Activated T-cell treated with anti-CD3 and anti-CD28 coated beads for 24 hours (primary cell): ENCODE measurements at places on chromosomes 2 and 18.

DNA sequence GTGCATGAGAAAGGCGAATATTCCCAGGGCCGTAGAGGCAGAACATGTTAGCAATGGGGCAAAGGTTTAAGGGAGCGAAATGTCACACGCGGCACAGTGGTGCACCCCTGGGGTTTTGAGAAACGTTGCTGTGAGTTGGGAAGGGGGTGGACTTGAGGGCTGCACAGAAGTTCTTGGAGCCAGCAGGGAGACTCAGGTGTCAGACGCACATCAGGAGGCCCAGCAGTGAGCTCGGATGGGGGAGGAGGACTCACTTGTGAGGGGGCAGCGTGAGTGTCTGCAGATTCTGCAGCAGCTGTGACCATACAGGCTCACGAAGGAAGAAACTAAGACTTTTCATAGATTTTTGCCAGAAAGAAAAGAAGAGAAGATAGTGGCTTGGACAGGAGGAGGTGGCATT, 218.2 kb downstream of the SNTG2 start:
- no peak for DNase-seq

DNA sequence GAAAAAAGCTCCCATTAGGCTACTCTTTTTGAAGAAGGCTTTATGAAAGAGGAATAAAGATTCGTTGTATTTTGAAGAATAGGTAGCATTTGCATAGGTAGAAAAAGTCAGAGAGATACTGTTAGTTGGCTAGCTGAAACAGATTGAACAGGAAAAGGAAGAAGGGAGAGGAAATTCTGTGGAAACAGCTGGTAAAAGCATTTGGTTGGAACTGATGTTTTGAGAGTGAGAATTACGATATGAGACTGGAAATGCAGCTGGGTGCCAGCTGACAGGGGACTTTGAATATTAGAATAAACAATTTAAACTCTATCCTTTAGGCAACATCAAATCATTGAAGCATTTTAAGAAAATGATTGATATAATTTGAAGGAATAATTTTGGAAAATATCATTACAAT, 96.7 kb upstream of the CNTNAP5 start:
- no peak for DNase-seq

- DNase-seq, result no peak
Observed at GRCh38 chr18:52312346-52312745, 27.7 kb upstream of the DCC start.

- no peak for DNase-seq
Observed at GRCh38 chr18:44423814-44424644, 256.7 kb upstream of the SETBP1 start.

- DNase-seq, result no peak
Observed at GRCh38 chr2:174699993-174700766, 64.1 kb downstream of the CHRNA1 start.

GRCh38 chr2:105237045-105237765, 4.3 kb upstream of the GPR45 start:
- DNase-seq, result no peak

GRCh38 chr2:136059036-136059472, 58.9 kb downstream of the CXCR4 start:
- no peak for DNase-seq

DNA sequence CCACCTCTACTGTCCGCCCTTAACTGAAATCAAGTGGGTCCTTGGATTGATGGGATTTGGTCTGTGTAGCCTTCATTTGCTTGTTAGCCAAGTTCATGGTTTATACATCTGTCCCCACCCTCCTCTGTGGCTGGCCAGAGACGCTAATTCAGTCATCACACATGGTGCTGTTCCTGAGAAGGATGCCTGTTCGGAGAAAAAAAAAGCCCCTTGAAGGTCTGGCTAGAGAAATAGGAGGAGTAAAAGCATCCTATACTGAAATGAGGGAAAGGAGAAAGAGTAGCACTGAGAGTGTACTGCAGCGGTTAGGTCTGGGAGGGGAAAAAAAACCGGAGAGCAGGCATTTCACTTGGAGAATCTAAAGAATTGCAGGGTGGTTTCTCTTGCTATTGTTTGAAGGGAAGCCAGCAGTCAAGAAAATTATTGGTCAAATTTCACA, 180.6 kb upstream of the EPAS1 start:
- no peak for DNase-seq

DNA sequence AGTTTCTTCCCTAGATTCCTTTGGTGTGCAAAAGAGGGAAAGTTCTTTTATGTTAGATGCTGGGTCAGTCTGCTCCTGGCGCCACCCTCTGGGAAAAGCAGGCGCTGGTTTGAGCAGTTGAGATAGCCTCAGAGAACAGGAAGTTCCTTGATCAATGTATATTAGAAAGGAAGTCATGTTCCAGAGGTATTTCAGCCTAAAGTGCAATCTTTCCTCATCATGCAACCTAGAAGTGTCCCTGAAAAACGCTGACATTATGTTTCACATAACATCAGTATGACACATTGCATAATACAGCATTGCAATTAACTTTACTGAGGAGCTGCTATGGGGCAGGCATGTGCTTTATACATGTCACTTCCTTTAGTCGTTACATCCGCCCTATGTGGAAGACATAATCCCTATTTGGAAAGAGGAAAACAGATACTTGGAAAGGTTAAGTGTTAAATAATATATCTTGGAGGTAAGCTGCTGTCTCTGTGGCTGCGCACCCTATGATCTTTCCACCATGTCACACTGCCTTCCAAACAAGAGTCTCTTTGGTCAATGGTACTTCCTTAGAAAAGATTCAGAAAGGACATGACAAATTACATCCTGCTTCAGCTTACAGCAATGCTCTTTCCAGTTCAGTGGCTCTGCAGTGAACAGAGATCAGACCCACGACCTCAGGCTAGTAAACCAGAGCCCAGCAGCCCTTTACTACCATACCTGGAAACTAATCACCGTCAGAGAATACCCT, 369.7 kb downstream of the RAD51AP2 start:
- no peak for DNase-seq

GRCh38 chr2:73105511-73105971, 7.2 kb downstream of the RAB11FIP5 start:
- no peak for DNase-seq

- no peak for DNase-seq
Observed at GRCh38 chr2:215530191-215530968, 94.5 kb upstream of the FN1 start.

DNA sequence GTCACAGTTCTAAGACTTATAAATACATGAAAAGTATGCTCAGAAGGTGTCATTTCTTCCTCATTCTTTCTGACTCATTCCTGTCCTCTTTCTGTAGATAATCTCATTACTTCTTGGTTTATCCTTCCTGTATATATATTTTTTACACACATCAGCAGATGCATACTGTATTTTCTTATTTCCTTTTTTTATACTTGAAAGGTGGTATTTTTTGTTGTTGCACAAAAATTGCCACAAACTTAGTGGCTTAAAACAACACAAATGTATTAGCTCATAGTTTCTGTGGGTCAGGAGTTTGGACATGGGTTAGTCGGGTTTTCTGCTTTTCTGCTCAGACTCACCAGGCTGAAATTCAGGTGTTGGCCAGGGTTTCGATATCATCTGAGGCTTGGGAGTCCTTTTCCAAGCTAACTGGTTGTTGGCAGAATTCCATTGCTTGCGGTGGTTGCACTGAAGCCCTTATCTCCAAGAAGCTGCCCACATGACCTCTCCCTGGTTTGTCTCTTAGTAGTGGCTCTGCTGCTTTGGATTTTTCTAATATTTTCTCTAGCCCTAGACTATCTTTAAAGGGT, 162.6 kb downstream of the FMNL2 start:
- DNase-seq, result no peak

- DNase-seq, result no peak
Observed at GRCh38 chr2:234841321-234842015, 110.3 kb upstream of the SH3BP4 start.

GRCh38 chr18:55925772-55926171, 337.8 kb upstream of the TCF4 start:
- no peak for DNase-seq

DNA sequence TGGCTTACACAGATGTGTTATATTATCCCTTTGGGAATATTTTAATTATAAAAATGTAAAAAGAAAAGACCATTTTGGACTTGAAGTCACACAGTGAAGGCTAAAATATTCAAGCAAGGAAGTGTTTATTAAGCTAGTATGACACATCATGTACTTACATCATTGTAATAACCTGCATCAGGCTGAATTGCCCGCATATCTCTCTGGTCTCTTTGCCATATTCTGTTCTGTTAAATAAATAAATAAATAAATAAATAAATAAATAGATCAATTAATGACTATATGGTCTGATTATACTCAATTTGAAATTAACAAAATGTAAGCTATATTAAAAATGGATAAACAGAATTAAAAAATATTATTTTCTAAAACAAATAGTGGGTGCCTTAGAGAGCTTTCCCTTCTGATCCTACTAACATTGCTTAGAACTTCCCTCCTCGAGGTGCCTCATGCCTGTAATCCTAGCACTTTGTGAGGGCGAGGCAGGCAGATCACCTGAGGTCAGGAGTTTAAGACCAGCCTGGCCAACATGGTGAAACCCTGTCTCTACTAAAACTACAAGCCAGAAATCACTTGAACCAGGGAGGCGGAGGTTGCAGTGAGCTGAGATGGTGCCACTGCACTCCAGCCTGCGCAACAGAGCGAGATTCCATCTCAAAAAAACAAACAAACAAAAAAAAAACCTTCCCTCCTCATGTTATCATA, 42.0 kb downstream of the WDR33 start:
- no peak for DNase-seq
